Fibroblast of skin of abdomen (primary cell): ENCODE measurements at places on chromosomes 7 and 10.
A peak's percentile ranks its signal among the peaks of the same experiment; 100 is the strongest.

GRCh38 chr10:6473901-6474370 lies 106.1 kb downstream of the PRKCQ start:
- DNase-seq = no peak

DNA sequence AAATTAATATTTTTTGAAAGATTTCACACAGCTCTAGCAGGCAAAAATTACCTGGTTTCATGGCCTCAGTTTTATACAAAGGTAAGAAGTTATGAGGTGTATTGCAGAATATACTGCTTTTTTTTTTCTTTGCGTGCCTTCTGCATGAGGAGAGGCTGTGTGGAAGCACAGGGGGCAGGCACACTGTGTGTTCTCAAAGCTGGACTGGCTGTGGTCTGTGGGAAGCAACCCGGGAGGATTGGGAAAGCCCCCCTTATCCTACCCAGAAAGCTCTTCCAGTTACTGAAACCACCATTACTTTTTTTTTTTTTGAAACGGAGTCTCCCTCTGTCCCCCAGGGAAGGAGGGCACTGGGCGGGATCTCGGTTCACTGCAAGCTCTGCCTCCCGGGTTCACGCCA lies 25.0 kb downstream of the ADARB2 start:
- DNase-seq = no peak

DNA sequence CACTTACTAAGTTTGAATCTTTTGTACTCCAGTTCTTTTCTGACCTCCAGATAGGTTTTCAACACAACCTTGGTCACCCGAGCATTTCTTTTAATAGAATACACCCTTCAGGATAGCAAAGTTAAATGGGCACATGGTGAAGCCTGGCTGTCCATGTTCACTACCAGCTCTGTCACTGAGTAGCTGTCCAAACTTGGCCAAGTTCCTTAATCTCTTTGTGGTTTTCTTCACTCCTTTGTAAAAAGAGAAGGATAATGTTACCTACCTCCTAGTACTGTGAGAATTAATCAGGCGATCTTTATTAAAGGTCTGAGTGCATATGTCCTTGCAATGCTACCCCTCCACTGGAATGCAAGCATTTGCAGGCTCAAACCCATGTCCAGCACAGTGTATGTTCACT lies 128.1 kb upstream of the PTPRZ1 start:
- no peak for DNase-seq

GRCh38 chr10:132507409-132507955 lies 30.1 kb upstream of the INPP5A start:
- no peak for DNase-seq

DNA sequence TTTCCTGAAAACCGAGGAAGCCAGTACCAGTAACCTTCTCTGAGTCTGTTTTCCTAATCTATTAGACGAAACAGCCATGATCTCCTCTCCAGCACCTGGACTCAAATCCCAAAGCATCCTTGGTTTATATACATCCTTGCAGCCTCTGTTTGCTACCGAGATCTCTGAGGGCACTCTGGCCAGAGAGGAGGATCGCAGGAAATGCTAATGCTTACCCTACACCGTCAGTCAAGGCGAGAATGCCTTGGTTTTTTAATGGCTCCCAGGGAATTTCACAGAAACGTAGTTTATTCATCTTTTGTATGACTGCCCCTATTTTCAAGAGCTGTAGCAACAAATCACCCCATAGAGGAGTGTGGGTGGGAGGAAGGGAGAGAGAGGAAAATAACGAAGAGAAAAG lies 91.5 kb upstream of the CALN1 start:
- no peak for DNase-seq

GRCh38 chr10:95337423-95338160 lies 46.8 kb upstream of the PDLIM1 start:
- no peak for DNase-seq

- peak; percentile 86 for DNase-seq
Observed at GRCh38 chr7:82036146-82036886, 266.5 kb upstream of the HGF start.

- peak; percentile 55 for DNase-seq
Observed at GRCh38 chr10:60828489-60828852, 50.2 kb downstream of the CDK1 start.

- DNase-seq = no peak
Observed at GRCh38 chr7:69643708-69644445, 45.6 kb downstream of the AUTS2 start.

GRCh38 chr7:348962-349743 lies 59.2 kb downstream of the FOXL3 start:
- no peak for DNase-seq

DNA sequence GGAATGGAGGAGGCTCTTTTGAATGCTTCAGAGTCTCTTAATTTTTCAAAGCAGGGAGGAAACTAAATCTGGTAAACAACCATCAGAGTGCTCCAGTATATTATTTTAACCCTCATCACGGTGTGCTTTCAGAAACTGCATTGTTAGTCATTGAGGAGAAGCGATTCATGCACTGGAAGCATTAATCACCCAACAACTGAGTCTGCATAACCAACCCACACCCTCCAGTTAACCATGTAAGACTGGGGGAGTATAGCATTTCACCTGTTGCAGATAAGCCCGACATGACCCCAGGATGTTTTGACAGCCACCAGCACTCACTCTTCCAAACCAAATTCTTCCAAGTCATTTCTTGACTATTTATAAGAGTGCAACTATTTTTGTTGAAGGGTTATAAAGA lies 257.6 kb downstream of the GATA3 start:
- DNase-seq = no peak

DNA sequence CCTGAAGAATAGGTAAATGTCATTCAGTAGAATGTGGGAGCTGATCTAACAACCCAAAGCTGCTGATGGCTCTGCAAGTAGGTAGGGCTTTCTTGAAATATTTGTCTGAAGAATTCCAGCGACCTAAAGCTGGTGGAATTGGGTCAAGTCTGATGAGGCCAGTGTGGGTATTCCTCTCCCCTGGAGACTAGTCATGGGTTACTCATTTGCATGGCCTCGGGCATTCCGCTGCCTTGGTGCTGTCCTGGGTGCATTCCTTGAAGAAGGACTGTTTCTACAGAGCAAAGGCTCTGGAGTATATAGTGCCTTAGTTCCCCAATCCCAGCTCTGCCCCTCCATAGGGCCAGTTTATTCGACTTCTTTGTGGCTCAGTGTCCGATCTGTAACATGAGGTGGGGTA lies 19.2 kb downstream of the PDK4 start:
- DNase-seq = no peak

DNA sequence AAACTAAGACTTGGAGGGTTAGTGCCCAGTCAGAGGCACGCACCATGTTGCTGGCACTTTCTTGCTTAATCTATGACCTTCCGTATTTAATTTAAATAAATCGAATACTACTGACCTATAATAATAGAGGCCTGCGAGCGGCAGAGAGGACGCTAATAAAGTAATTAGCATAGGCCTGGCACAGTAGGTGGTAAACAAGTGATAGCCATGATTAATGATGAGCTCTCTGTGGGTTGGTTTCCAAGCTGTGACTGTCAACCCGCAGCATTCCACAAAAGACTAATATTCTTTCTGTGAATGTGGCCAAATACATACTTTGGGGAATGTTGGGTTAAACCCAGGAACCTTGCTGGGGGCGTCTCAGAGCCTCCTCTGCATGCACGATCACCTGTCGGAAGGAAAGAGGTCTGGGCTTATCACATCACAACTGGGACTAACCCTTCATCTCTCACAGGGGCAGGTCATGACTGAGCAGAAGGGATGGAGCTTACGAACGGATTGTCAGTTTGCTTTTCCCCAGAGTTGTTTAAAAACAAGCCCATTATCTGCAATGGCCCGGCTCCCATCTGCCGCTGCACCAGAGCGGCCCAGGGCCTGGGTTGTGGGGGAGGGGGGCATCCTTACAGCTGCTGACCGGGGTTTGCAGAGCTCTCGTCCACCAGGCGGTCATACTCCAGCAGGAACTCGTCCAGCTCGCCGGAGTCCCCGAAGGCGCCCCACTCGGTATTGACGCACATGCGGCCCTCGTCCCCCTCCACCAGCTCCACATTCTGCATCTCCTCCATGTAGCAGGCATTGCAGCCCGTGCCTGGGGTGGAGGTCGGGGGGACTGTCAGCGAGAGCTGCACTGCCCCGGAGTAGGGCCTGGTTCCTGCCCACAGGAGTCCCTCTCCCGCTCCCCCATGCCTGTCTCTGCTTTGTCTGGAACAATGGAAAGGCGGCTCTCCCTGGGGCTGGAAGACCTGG lies 6.2 kb upstream of the MYL7 start:
- no peak for DNase-seq

- no peak for DNase-seq
Observed at GRCh38 chr10:124390471-124391187, 28.1 kb downstream of the OAT start.

DNA sequence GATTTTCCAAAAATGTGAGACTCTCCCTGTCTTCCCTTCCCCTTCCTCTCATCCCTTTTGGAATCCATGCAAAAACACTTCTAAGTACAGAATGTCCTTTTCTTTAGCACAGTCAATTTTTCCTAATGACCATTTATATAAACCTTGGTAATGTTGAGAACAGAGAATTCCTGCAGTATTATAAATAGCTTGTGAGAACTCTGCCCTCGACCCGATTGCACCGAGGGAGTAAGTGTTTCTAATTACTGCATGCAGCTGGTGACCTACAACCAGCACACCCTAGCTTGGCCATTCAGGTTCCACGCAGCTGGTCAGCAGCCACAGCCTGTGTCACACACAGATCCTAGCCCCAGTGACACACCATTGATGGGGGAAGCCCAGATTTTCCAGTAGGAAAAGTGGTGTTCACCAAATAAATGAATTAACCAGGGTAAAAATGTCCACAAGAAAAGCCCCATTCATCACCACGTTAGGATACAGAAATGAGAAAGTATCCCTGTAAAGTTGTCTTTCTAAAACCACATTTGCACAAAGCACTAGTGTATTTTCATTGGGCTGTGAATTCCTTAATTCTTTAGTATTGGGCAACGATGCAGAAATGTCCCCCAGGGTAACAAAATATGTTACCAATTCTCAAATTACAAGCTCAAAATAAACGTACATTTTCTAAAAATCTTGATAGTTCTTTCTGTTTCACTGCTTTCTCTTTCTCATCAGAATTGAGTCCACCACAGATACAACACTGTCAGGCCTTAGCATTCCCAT lies 499.0 kb upstream of the KLF6 start:
- peak; percentile 76 for DNase-seq

DNA sequence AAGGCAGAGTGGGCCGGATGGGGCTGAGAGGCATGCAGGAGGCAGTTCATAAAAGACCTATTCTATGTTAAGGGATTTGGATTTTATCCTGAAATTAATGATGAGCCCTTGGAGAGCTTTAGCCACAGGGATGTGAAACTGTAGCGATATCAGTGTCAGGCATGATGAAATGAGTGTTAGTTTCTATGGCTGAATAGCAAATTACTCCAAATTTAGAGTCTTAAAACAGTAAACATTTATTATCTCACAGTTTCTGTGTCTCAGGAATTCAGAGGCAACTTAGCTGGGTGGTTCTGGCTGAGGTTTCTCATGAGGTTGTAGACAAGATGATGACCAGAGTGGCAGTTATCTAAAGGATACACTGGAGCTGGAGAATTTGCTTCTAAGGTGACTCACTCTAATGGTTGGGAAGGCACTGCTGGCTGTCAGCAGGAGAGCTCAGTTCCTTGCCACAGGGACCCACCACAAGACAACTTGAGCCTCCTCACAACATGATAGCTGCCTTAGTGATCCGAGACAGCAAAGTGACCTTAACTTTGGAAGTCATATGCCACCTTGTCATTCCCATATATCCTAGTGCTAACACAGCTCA lies 36.7 kb upstream of the SFTPD start:
- no peak for DNase-seq

DNA sequence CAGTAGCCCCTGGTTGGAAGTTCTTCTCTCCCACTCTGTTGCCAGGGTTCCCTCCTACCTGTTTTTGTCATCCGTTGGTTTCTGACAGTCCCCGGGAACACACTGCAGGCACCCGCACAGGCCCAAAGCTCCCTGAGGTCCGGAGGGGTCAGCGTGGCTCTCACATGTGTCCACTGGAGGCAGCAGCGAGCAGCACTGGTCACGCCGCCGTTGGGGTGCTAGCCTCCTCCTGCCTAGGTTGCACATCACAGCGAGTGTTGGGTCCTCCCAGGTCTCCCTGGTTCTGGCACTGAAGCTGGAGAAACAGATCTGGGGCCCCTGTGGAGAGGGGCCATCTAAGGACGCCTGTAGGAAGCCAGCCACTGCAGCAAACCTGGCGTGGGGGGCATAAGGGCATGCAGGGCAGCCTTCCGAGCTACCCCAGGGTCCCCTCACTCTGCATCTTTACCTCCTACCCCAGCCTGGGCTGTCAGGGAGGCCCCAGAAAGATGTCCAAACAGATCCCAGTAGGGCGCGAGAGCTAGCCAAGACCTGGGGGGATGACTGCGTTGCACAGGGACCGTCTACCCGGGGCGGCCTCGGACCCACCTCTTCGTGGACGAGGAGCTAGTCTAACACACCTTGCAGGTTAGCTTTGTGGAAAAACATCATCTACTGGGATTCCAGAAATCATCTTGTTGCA lies 28.9 kb downstream of the LRRC27 start:
- DNase-seq = no peak

GRCh38 chr7:46982928-46983327 lies 599.0 kb downstream of the TNS3 start:
- no peak for DNase-seq

DNA sequence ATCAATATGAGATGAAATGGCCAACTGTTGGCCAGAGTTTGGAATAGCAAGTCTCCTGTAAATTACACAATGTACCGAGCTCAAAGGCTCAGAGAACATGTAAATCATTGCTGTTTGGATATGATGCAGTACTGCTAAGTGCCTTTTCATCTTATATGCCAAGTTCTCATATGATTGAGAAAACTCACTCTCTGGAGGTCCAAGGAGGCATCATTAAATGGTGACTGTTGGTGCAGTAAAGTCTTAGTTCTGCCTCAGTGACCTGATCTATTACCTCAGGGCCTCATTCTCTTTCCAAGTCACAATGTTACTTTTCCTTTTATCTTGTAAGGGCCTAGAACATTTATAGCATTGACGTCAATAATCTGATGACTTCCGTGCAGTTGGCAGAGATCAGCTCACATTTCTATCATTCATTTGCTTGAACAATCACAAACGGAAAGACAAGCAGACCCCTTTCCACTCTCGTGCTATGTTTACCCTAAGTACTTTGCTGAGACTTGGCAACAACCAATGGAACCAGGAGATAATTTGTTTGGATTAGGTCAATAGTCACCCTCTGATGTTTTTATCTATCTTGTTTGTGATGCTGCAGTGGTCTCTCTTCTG lies 32.6 kb upstream of the PDK4 start:
- no peak for DNase-seq

- DNase-seq = no peak
Observed at GRCh38 chr7:97009753-97010732, 4.7 kb downstream of the DLX6 start.

DNA sequence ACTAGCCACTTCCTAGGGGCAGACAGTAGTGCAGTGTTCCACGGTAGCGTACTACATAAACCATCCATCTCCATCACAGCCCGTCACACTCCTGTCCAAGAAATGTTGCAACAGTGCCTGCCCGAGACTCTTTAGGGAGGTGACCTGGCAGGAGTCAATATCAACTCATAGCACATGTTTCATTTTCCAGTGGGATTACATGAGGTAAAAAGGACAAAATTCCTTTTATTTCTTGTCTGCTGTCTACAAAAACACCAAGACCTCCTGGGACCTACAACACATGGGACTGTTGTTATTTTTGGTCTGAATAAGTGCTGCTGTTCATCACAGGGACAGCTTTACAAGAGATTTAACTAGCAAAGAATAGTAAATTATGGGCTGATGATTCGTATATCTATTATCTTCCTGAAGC lies 99.9 kb downstream of the MPP7 start:
- peak; percentile 84 for DNase-seq

- no peak for DNase-seq
Observed at GRCh38 chr7:5610500-5611186, 170.8 kb downstream of the RNF216 start.
